Retina (tissue), 1 donor: ENCODE measurements at places on chromosomes 3 and 15.
A peak's percentile ranks its signal among the peaks of the same experiment; 100 is the strongest.

- DNase-seq, result peak; percentile 16
Observed at GRCh38 chr15:75542386-75542797, 36.7 kb downstream of the PTPN9 start.

DNA sequence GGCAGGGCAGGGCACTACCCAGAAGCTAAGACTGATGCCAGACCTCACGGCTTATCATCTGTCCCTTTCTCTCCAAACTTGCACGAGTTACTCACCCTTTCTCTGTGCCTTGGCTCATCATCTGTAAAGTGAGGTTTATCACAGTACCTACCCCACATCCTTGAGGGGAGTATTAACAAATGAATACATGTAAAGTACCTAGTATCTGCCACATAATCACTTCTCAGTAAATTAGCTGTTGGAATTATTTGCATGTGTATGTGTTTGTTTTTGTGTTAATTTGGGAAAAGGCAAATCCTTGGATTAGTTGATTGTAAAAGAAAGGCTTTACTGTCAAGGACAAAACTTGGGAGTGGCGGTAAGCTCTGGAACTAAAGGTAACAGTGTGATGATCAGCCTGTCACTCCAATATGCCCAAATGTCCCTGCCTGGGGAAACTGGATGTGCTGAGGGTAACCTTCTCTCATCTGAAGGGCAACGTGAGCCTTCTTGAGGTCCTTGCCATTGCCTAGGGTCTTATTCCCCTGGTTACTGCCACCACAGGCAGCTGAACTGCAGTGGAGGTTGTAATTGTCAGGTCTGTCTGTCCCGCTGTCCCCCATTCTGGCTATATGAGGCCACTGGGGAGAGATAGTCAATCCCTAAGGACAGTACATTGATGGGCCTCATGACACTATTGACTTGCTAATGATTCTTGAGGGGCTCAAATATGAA lies 269.4 kb downstream of the CLSTN2 start:
- no peak for DNase-seq

- no peak for DNase-seq
Observed at GRCh38 chr15:96020797-96021196, 309.7 kb upstream of the NR2F2 start.

- no peak for DNase-seq
Observed at GRCh38 chr3:81195478-81195877, 566.0 kb downstream of the GBE1 start.

- DNase-seq, result no peak
Observed at GRCh38 chr3:108487439-108487838, 23.0 kb downstream of the MYH15 start.

DNA sequence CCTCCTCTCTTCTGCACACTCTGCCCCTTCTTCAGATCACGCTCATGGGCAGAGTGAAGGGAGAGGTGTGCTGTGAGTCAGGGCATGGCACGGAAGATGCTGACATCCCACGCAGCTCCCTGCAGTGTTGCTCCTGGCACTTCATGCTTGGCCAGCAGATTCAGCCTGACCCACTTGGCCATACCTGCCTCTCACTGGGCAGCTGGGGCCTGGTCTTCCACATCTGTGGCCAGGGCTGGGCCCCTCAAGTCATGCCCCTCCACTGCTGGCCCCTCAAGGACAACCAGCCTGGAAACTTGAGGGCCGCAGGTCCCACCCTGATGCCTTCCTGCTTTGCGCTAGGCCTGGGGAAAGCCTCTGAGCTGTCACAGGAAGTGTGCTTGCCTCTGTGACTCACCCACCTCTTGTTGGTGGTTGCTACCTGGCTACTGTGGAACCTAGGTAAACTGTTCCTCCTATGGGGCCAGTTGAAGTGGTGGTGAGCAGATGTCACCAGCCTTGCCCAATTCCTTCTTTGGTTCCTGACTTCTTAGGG lies 48.7 kb downstream of the BSN start:
- DNase-seq, result no peak

DNA sequence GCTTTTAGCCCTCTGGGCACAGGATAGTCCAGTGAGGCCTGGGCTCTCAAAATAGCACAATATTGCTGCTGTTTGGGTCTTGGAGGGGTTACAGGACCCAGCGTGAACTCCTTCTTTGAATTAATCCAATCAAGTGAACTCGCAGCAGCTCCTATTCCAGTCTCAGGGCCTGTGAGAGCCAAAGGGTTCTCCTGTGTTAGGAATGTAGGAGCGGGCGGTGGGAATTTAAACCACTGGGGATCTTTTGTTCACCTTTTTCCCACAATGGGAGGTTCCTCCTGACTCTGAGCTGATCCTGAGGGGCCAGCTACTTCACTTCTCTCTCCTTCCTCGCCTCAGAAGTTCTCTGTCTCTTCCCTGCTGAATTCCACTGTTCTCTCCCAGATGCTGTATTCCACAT lies 504.0 kb downstream of the UNC13C start:
- DNase-seq, result no peak

DNA sequence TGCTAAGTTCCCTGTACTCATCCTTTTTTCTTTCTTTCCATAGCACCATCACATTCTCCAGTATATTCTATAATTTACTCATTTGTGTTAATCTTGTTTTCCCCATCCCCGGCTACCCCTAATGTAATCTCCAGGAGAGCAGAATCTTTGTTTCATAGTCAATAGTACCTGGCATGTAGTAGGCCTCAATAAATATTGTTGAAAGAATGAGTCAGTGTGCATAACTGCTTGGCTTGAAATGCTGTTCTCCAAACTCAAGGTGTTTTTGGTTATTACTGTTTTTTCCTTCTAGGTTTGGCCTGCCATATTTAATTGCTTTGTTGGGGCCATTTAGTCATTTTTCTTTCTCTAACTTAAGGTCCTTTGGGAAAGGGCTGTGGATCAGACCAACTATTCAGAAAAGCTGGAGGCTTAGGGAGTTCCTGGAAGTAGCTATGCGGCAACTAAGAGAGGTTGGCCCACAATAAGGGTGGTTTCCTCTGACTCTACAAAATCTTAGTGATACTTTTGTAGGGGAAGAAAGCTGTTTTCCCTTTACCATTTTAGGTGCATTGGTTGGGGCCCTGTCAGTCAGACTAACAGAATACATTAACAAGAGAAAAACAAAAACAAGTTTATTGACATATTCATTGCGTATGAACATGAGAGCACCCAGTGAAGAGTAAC lies 28.4 kb downstream of the KAT2B start:
- DNase-seq, result no peak
